ENCODE measurements at places on chromosomes 1 and 21.

DNA sequence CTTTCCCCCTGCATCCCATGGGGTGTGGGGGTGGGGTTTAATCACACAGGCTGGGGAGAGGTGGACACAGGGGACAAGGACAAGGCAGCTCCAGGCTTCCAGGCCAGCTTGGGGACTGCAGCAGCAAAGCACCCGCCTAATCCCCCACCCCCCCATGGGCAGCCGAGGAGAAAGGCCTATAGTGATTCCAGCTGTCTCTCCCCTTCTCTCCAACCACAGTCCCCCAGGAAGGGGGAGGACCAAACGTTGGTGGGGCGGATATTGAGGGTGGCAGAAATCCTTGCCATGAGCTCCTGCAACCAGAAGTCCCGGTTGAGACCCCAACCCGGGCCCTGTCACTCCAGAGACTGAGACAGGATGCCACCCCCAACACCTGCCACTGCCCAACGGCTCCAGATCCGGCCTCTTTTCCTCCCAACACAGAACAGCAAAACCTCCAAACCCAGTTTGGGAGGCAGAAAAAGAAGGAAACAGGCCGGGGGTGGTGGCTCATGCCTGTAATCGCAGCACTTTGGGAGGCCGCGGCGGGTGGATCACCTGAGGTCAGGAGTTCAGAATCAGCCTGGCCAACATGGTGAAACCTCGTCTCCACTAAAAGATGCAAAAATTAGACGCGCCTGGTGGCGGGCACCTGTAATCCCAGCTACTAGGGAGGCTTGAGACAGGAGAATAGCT is 1.7 kb downstream of the EPHA2 start:
- DNase-seq = no peak

DNA sequence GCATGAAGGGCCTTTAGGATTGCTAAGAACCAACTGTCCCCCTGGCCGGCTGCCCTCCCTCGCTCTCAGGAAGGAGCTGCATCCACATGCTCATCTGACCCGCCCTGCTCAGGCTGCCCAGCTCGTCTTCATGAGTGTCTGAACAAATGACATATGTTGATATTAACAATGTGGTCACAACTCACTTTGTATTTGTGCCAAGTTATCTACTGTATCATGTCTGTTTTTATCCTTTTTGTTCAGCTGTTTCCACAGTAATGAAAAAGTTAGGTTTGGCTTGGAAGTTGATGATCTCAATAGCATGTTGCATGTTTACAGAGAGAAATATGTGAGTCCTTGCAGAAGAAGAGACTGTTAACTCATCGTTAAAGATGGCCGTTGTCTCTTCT is 75.1 kb downstream of the PHTF1 start:
- DNase-seq = no peak

GRCh38 chr1:236751935-236752334 is 43.2 kb upstream of the MTR start:
- DNase-seq = no peak

GRCh38 chr1:25089772-25090171 is 142.5 kb downstream of the SYF2 start:
- no peak for DNase-seq

DNA sequence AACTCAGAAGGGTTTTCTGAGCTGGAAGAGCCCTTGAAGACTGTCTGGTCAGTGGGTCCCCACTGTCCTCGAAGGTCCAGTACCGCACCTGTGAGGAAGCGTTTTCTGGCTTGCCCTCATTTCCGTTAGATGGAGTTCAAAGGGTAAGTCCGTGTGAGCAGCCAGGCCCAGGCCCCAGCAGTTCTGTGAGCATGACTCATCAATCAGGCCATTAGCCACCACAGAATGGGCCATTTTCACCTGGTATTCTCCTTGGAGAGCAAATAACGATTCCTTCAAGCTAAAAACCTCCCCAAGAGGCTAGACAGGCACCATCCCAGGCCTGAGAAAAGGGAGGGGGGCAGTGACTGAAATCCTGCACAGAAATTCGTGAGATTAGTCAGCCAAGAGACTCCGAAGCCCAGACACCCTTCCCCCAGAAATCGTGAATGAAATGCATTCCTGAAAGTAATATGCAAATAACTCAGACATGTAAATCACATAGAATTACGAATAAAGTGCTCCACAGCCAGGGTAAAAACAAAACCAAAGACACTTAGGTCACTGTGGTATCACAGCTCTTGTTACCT is 66.0 kb downstream of the BCAR3 start:
- DNase-seq = no peak
